T-helper 1 cell (primary cell): ENCODE measurements at places on chromosomes 12 and 14.
A peak's percentile ranks its signal among the peaks of the same experiment; 100 is the strongest.

GRCh38 chr12:27158297-27158696 lies 75.9 kb upstream of the C12orf71 start:
- no peak for DNase-seq

GRCh38 chr12:49568442-49569162 lies 660 bp upstream of the MCRS1 start:
- no peak for DNase-seq

DNA sequence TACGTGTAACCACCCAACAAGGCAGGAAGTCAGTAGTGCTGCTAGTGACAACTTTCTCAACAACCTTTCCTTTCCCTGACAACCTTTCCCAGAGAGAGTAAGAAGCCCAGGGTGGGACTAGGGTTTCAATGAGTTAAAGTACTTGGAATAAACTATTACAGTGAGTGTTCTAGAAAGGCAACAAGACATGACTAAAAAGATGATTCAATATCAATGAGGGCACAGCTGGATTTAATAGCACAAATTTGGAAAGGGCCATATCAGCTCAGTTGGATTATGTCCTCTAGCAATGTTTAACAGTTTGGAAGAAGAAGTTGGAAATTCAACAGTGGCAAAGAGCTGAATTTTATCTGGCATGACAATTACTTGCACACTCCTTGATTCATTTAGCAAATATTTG lies 90.4 kb upstream of the GRIN2B start:
- DNase-seq = no peak

- no peak for DNase-seq
Measured at GRCh38 chr12:113997365-113997764, 31.2 kb upstream of the RBM19 start.

GRCh38 chr12:96493106-96493505 lies 3.7 kb downstream of the CFAP54 start:
- no peak for DNase-seq

- peak; percentile 91 for DNase-seq
Measured at GRCh38 chr12:122266230-122266901, at the start of gene VPS33A. VPS33A (minus strand) TSS chr12:122266494; CDS start chr12:122266408, 86 bp downstream.

GRCh38 chr12:119573086-119573485 lies 20.5 kb upstream of the TMEM233 start:
- no peak for DNase-seq

DNA sequence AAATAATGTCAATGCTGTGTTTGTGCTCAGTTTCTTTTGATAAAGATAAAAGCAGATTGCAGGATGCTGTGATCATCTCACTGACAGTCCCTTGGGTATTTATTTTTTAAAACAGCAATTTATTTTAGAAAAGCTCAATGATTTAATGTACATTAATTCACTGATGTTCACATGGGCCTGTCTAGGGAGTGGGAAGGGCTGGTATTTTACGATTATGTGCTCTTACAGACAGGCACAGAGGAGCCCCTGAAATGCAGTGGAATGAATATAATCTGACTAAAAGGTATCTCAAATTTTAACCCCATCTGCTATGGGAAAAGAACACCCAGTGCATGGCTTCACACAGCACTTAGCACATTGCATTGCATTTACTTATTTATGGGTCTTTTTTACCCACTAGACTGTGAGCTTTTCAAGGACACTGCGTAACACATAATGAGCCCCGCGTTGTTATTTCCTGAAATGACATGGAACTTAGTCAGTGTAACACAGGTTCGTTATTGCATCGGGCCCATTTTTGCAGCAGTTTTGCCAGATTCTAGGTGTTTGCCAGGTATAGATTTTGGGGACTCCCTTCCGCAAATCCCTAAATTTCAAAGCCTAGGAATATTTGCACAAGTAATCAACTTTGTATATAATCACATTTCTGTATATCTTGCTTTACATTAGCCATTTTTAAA lies 425.3 kb upstream of the FBXO33 start:
- no peak for DNase-seq

GRCh38 chr12:38258411-38258810 lies 58.2 kb upstream of the ALG10B start:
- DNase-seq = no peak

GRCh38 chr12:85057370-85057963 lies 21.3 kb downstream of the LRRIQ1 start:
- no peak for DNase-seq

DNA sequence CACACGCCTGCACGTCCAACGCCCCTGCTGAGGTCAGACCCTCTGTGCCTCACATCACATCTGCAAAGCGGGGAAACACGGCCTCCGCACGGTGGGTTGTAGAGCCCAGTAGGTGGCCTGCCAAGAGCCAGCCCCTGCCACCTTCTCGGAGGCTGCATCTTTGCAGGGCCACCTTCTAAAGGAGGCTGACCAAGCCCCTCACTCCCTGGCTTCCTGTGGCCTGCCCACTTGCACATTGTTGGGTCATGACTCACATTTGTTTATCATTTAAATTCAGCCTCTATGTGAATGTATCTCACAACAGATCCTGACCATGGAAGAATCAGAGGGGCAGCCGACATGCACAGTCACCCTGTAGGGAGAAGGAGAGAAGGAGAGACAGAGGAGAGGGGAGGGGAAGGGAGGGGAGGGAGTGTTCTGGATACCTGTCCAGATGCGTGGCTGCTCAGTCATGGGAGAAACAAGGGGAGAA lies 319.5 kb upstream of the DIO3 start:
- DNase-seq = no peak

GRCh38 chr12:54404061-54405004 lies 14.7 kb downstream of the ITGA5 start:
- DNase-seq = peak; percentile 39

- DNase-seq = no peak
Measured at GRCh38 chr12:99260456-99260996, 387.0 kb upstream of the GARIN6 start.

DNA sequence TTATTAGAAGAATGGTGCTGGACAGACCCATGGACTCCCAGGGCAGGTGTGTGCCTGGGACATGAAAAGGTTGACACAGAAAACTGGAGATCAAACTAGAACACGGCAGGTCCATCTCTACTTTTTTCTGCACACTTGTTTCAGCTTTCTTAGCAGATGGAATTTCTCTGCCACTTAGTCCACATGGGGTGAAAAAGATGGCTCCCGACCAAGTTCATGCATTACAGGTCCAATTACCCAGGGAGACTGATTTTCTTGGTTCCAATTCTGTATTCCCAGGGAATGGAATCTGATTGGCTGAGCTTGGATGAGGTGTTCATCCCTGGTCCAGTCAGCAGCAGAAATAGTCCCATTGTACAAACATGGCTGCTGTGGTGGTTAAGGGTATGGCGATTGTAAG lies 238.9 kb upstream of the SRRM4 start:
- no peak for DNase-seq

DNA sequence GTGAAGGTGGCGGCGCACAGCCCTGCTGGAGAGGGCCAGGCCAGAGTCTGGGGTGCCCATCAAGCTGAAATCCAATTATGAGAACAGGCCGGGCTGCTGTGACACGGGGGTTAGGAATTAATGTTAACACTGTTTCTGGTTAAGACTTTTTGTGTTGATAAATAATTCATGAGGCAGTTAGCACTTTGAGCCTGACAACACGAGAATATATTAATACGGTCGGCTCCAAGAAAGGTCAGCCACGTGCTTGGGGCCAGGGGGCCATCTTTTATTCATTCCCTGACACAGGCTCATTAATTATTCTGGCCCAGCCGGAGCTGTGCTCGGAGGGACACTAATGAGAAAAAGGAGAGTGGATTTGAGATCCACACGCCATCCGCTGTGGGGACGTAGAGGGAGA lies 45.1 kb downstream of the FBRSL1 start:
- no peak for DNase-seq

DNA sequence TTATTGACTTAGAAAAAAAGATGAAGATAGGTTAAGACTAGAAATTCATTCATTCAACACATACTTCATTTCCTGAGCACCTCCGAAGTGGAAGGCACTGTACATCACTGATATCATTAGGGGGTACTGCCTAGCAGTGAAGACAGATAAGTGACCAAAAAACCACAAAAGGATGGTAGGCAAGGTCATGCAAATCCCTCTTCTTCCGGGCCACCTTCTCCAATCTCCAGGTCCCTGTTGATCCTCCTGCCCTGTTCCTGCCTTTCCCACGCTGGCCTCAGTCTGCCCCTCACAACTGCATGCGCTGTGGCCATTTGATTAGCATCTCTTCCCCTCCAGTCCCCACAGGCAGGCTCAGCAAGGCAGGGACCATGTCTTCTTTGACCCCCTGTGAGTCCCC lies 60.8 kb downstream of the SETD3 start:
- no peak for DNase-seq

- DNase-seq = no peak
Measured at GRCh38 chr14:88985654-88986053, 161.2 kb downstream of the TTC8 start.

GRCh38 chr12:70853326-70853725 lies 67.2 kb downstream of the PTPRR start:
- DNase-seq = no peak

DNA sequence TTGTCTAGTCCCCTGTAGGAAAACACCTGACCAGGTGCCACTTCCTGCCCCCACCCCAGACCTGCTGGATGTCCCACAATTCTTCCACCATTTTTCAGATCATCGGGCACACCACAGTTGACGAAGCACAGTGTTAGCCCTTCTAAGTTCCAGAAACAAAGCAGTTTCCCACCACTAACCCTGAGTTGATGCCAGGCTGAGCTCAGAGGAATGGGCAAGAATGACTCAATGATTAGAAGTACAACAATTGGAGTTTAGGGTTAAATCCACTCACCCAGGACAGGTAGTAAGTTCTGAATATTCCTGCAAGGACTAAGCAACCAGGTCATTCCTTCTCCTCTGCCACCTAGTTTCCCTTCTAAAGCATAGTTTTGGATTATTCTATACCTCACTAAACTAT lies 979.8 kb downstream of the BCL11B start:
- DNase-seq = no peak

GRCh38 chr14:22848351-22849164 lies 12.2 kb downstream of the MMP14 start:
- no peak for DNase-seq

DNA sequence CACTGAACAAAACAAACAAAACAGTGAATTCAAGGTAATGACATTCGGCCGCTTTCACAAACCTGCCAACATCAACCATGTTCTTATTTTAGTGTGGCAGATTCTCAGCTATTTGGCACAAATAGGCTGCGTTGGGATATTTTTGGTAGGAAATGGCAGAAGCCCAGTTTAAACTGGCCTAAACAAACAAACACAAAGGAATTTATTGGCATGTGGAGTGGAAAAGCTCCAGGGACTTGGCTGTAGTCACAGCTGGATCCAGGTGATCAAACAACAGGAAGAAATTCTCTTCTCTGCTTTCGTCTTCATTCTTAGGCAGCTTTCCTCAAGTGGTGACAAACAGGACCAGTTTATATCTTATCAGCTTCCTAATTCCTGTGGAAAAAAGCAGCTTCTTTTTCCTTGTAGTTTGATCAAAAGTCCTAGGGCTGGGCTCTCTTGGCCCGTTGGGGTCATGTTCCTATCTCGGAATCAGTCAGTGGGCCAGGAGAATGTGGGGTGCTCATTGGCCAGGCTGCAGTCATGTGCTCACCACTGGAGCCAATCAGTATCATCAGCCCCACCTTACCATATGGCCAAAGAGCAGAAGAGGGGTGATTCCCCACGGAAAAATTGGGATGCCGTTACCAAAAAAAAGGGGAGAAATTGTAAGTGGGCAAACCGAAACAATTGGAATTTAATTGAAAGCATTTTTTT lies 22.6 kb downstream of the C12orf75 start:
- no peak for DNase-seq

- DNase-seq = no peak
Measured at GRCh38 chr14:99062216-99062615, 209.8 kb downstream of the BCL11B start.

DNA sequence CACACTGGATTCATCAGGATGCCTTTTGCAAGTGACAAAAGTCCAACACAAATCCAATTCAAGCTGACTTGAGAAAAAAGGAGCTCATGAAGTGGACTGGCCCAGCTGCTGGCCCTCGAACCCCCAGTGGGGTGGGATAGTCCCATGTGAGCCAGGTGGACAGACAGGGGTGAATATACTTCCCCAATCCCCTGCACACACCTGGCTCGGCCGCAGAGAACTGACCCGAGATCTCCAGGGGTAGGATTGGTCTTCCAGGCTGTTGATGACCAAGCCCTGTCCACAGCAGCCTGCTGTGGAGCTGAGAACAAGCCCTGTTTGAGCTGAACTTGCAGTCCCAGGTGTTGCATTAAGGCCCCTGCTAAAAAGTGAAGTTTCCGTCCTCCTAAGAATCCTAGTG lies 56.2 kb downstream of the TPCN1 start:
- no peak for DNase-seq
